ENCODE measurements at places on chromosomes 12 and 14. TPM values are rescaled to one million over a fixed set of nuclear protein-coding genes. Genes with fewer than 3 reads are reported as not detected.

The NKX2-1 gene
- not detected for total RNA-seq

DNA sequence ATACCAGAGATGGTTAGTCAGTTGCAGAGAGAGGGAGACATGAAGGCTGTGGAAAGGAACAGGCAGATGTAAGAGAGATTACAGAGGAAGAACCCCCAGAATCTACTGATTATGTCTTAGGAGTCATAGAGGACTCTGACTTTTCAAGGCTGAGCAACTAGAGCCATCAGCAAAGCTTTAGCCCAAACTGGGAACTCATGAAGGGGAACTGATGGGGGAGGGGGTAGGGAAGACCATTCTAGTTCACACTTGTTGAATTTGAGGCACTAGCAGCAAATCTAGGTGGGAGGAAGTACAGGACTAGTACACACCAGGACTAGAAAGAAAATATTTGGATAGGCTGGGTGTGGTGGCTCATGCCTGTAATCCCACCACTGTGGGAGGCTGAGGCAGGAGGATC, 10.1 kb downstream of the LGALS3 start:
- no peak for DNase-seq

GRCh38 chr12:29131539-29131938, 17.5 kb upstream of the FAR2 start:
- no peak for DNase-seq

GRCh38 chr14:68853749-68854148, 60.9 kb upstream of the ZFP36L1 start:
- no peak for DNase-seq

- DNase-seq, result no peak
Measured at GRCh38 chr12:79322905-79323304, 367.9 kb downstream of the PAWR start.
